ENCODE measurements at places on chromosomes 6 and 20. TPM values are rescaled to one million over a fixed set of nuclear protein-coding genes. Genes with fewer than 3 reads are reported as not detected.

- no peaks in the 10 kb centered on the region for H3K36me3 ChIP-seq
- no peak overlapping the region for H3K4me3 ChIP-seq
These were observed 16.6 kb downstream of the NRSN2 start for GRCh38 chr20:363319-364078.

DNA sequence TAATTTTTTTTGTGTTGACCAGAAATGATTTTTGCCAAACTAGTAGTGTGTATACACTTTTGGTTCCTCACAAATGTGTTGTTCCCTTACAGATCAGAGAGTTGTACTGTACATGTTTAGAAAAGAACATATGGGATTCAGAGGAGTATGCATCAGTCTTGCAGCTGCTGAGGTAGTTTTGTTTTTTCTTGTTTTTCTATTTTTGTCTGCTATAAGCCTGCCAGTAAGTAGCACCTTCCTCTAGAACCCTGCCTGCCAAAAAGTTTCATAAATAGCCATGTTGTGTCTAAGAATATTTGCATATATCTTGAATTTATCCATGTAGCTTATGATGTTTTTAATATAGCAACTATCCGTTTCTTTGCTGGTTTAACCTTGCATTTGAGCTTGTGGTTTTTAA is 46.4 kb downstream of the ORC3 start:
- peaks cover 22% of the 10 kb centered on the region for H3K36me3 ChIP-seq
- H3K4me1 ChIP-seq, result peaks cover 3% of the 10 kb centered on the region
- H3K27me3 ChIP-seq, result no peaks in the 10 kb centered on the region
- DNase-seq, result no peak

DNA sequence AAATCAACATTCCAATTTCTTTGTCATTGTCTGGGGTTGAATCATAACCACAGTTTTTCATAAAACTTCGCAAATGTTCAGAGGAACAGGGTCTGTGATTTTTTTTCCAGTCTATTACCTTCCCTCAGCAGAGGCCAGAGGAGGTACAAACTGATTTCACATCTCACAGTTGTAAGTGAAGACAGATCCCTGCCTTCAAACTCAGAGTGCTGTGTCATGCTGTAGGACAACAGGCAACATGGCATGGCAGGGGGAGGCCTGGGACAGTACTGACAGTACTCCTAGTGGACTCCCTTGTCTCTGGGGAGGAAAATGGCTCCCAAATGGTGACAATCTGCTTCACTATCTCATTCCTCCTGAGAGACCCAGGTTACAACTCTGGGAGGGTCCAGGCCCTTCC is 308.6 kb downstream of the CDC5L start:
- peaks cover 3% of the 10 kb centered on the region for H3K4me1 ChIP-seq
- H3K27me3 ChIP-seq, result no peaks in the 10 kb centered on the region
- H3K36me3 ChIP-seq, result no peaks in the 10 kb centered on the region

GRCh38 chr6:6584310-6585002 is 4.1 kb upstream of the LY86 start:
- H3K27ac ChIP-seq, result peak overlapping the region; percentile 59
- H3K27me3 ChIP-seq, result no peaks in the 10 kb centered on the region
- no peak overlapping the region for H3K4me3 ChIP-seq
- H3K4me1 ChIP-seq, result peaks cover 53% of the 10 kb centered on the region

DNA sequence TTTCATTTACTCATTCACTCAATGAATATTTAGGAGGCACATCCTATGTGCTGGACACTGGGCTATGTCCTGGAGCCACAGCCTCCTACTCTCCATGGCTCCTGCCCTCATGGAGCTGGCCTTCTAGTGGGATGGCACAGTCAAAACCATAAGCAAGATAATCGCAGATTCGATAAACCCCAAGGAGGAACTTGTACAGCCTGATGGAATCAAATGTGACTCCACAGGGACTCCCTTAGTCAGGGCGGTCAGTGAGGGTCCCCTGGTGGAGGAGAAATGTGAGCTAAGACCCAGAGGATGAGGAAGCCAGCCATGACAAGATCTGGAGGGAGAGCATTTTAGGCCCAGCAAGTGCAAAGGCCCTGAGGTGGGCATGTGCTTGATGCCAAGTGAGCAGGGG is 211.9 kb downstream of the PREX1 start:
- H3K27ac ChIP-seq, result no peak overlapping the region
- no peak overlapping the region for H3K4me3 ChIP-seq
- H3K4me1 ChIP-seq, result peaks cover 4% of the 10 kb centered on the region
- H3K36me3 ChIP-seq, result no peaks in the 10 kb centered on the region
- H3K27me3 ChIP-seq, result no peaks in the 10 kb centered on the region

DNA sequence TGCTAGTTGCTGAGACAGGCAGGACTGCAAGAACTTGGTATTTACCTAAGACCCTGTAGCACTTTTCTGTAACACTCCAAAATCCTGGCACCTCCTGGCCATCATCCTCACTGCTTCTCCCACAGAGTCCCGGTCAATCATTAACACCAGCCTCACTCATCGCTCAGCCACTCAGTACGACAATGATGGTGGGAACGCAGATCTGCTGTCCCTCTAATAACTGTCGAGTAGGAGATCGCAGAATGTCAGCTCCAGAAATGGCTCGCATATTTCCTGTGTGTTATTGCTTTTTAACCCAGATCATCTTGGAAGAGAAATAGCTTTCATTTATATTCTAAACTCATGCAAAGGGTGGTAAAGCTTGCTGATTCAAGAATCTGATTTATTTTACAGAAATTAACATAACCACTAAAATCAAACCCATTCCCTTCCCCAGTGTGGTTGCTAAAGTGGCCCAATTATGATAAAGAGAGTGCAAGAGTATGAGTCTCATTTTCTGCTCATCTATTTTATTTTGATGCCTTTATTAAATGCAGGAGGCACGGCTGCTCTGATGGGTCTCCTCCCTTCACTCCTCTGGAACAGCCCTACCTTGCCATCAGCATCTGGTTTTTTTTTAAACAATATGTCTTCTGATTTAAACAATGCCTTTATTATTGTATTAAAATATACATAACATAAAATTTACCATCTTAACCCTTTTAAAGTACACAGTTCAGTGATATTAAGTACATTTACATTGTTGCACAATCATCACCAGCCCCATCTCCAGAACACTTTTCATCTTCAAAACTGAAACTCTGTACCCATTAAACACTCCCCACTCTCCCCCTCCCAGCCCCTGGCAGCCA is 28.3 kb upstream of the GGTLC1 start:
- no peak overlapping the region for H3K4me3 ChIP-seq
- H3K4me1 ChIP-seq, result peaks cover 5% of the 10 kb centered on the region
- H3K27ac ChIP-seq, result no peak overlapping the region
- H3K27me3 ChIP-seq, result no peaks in the 10 kb centered on the region
- DNase-seq, result no peak
- H3K36me3 ChIP-seq, result no peaks in the 10 kb centered on the region

The PPP1R16B gene
- total RNA-seq, result 65.4 TPM

The TRIM27 gene
- 52.3 TPM for total RNA-seq

DNA sequence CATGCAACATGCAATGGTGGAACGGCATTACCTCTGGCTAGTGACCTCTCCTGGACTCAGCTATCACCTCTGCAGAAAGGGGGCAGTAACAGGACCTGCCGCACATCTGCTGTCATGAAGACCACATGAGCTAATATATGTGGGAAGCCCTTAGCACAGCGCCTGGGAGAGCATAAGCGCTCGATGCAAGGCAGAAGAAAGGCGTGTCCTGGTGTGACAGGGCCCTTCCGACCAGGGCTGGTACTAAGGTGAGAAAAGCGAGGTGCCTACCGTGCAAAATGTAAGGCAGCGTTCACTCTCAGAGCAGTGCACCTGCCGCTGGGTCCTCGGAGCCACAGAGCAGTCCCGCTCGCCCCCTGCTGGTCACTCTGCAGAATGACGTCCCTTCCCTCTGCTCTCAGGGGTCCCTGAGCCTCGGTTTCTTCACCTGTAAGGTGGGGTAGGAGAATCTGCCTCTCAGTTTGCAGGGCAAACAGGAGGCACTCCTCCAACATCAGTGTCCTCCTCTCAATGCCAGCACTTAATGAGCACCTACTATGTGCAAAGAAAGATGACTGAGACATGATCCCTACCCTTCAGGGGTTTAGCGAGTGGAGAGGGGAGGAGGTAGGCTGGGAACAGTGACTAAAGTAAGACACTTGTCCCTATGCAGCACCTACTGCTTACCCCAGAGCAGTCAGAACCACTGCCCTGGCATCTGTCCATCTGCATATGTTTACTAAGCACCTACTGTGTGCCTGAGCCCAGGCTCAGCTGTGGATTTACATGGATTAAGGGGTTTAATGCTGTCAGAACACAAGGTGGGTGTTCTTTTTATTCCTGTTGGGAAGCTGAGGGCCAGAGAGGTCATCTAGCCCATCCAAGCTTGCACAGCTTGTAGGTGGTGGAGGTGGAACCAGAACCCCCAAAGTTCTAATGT is 41.1 kb upstream of the PTGIS start:
- peaks cover 41% of the 10 kb centered on the region for H3K27me3 ChIP-seq
- no peak overlapping the region for H3K4me3 ChIP-seq

The KIF16B gene
- 4.9 TPM for total RNA-seq

GRCh38 chr20:43911066-43911465 is 3.6 kb upstream of the TOX2 start:
- H3K36me3 ChIP-seq, result peaks cover 11% of the 10 kb centered on the region
- DNase-seq, result no peak
- peaks cover 39% of the 10 kb centered on the region for H3K27me3 ChIP-seq
- H3K4me3 ChIP-seq, result no peak overlapping the region

GRCh38 chr20:5077761-5078387 is 41.9 kb downstream of the PCNA start:
- no peaks in the 10 kb centered on the region for H3K27me3 ChIP-seq
- peak overlapping the region; percentile 94 for H3K27ac ChIP-seq
- H3K4me3 ChIP-seq, result peak overlapping the region; percentile 64
- H3K36me3 ChIP-seq, result no peaks in the 10 kb centered on the region

DNA sequence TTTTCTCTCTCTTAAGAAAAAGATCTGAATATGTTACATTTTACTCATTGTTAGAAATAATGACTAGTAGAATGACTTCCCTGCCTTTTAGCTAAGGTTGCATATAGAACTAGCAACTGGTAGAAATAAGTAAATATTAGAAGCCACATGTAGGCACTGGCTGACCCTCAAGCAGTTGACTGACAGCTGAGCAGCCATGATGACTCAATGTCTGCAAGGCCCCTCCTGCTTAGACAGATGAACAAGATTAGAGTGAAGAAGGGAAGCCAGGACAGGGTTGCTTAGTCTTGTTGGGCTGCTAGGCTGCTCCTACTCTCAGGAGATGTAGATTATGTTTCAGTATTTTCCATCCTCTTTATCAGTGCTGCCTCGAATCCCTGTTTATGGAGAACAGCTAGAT is 6.5 kb downstream of the MEP1A start:
- no peaks in the 10 kb centered on the region for H3K4me1 ChIP-seq
- DNase-seq, result no peak
- no peak overlapping the region for H3K27ac ChIP-seq
- no peaks in the 10 kb centered on the region for H3K36me3 ChIP-seq

The FAM217A gene
- not detected for total RNA-seq

DNA sequence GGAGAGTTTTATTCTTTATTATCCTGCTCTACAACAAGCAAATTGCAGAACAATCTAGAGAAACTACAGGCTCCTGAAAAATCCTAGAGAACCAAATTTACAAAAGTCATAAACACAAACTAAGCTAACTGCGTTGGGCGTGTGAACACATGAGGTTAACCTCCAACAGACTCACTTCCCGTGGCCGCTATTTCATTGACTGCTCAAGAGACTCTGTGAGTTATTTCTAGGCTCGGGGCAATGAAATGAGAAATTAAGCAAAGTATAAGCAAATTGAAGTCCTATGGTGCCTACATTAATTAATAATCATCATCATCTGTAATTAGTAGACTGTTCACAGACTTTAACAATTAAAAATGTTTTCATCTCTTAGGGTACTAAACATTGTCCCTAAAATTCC is 100.0 kb downstream of the MBOAT1 start:
- no peak for DNase-seq
- no peak overlapping the region for H3K27ac ChIP-seq
- no peaks in the 10 kb centered on the region for H3K27me3 ChIP-seq
- no peaks in the 10 kb centered on the region for H3K36me3 ChIP-seq
- no peak overlapping the region for H3K4me3 ChIP-seq
- peaks cover under 1% of the 10 kb centered on the region for H3K4me1 ChIP-seq

- DNase-seq, result no peak
- peaks cover 87% of the 10 kb centered on the region for H3K27me3 ChIP-seq
- H3K4me1 ChIP-seq, result peaks cover 32% of the 10 kb centered on the region
- H3K36me3 ChIP-seq, result peaks cover 2% of the 10 kb centered on the region
- H3K4me3 ChIP-seq, result no peak overlapping the region
These were observed 1.1 kb upstream of the SLC32A1 start for GRCh38 chr20:38723017-38723847.

GRCh38 chr6:38508894-38509293 is 130.8 kb downstream of the BTBD9 start:
- no peak overlapping the region for H3K27ac ChIP-seq
- H3K4me3 ChIP-seq, result no peak overlapping the region
- DNase-seq, result no peak

DNA sequence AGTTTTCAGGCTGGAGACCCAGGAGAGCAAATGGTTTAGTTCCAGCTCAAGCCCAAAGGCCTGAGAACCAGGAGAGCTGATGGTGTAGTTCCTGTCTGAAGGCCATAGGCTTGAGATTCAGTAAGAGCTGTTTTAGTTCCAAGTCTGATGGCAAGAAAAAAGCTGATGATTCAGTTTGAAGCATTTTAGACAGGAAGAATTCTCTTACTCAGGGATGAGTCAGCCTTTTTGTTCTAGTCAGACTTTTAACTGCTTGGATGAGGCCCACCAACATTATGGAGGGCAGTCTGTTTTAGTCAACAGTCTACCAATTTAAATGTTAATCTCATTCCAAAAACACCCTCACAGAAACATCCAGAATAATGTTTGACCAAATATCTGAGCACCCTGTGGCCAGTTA is 2.5 kb downstream of the ZSCAN26 start:
- H3K4me1 ChIP-seq, result peaks cover 15% of the 10 kb centered on the region
- no peak overlapping the region for H3K27ac ChIP-seq
- H3K27me3 ChIP-seq, result no peaks in the 10 kb centered on the region
- no peak overlapping the region for H3K4me3 ChIP-seq
- H3K36me3 ChIP-seq, result peaks cover 11% of the 10 kb centered on the region
